Urinary bladder (tissue), 4 donors: ENCODE measurements at places on chromosomes 16 and 17.

GRCh38 chr17:38554430-38555350, 51.1 kb downstream of the SRCIN1 start:
- DNase-seq = no peak

DNA sequence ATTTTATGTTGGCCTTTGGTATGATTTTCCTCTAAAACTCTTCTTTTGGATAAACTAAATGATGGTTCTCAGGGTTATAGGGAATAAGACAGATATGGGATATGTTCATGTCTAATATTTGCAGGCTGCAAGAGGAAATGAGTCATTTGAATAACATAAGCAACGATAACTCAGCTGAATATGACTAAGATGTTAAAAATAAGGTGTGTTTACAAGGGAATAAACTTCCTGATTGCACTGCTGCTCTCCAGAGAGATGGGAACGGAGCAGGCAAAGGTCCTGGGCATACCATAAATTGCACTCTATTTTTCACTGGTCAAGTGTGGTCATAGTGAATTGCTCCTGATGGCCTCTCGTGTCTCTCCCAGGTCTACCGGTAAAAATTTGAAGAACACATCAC, 666.2 kb downstream of the TOX3 start:
- DNase-seq = no peak

DNA sequence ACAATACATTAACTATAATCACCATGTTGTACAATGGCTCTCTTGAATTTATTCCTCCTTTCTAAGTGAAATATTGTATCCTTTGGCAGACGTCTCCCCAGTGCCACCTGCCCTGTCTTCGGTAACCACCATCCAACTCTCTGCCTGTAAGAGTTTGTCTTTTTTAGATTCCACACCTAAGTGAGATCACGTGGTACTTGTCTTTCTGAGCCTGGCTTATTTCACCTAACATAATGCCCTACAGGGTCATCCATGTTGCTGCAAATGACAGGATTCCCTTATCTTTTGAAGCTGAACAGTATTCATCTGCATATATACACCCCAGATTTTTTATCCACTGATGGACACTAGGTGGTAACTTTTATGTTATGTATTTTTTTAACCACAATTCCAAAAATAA, 24.2 kb downstream of the ORC6 start:
- DNase-seq = no peak

- DNase-seq = no peak
Measured at GRCh38 chr17:70653850-70654249, 484.5 kb downstream of the KCNJ2 start.

GRCh38 chr17:48238933-48239602, 131.5 kb downstream of the SNX11 start:
- no peak for DNase-seq

DNA sequence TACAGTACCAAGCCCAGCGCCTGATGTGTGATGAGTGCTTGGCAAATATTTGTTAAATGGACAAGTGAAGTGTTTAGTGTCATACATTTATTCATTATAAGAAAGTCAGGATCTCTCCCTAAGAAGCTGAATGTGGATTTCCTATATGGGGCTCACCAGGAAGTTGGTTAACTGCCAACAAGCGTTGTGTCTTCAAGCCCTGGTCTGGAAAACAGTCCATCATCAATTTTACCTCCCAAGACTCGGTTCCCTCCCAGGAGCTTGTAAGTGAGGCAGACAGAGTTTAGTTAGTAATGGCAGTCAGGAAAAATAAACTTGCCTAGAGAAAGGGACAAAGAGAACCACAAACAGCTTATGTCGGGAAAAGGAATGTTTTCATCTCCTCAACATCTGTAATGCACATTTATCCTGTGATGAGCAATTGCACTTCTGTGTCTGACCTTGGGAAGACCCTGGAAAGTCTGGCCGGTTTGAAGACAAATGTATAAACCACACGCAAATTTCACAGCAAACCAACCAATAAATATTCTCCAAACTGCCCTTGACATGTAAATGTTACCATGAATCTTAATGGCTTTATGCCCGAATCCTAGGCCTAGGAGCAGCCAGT, 28.3 kb downstream of the C16orf95 start:
- DNase-seq = no peak

GRCh38 chr16:66746682-66747081, 4.7 kb downstream of the DYNC1LI2 start:
- no peak for DNase-seq

DNA sequence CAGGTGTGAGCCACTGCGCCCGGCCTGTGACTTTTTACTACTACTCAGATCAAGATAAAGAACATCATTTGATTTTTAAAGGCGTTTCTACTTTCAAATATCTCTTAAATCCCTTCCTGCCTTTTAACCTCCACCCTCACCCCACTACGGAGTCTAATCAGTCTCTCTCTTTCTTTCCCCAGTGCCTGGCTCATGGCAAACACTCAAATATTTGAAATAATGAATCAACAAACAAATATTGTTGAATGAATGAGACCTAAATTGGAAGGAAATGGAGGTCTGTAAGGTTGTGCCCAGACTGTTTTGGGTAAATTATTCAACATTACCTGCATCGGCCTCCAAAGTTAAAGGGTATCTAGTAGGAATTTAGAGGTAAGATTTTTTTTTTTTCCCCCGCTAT, 14.7 kb downstream of the COPZ2 start:
- DNase-seq = no peak

- no peak for DNase-seq
Measured at GRCh38 chr16:50393416-50393815, 24.6 kb upstream of the BRD7 start.

GRCh38 chr16:89320782-89321501, 103.4 kb downstream of the ZNF778 start:
- no peak for DNase-seq

DNA sequence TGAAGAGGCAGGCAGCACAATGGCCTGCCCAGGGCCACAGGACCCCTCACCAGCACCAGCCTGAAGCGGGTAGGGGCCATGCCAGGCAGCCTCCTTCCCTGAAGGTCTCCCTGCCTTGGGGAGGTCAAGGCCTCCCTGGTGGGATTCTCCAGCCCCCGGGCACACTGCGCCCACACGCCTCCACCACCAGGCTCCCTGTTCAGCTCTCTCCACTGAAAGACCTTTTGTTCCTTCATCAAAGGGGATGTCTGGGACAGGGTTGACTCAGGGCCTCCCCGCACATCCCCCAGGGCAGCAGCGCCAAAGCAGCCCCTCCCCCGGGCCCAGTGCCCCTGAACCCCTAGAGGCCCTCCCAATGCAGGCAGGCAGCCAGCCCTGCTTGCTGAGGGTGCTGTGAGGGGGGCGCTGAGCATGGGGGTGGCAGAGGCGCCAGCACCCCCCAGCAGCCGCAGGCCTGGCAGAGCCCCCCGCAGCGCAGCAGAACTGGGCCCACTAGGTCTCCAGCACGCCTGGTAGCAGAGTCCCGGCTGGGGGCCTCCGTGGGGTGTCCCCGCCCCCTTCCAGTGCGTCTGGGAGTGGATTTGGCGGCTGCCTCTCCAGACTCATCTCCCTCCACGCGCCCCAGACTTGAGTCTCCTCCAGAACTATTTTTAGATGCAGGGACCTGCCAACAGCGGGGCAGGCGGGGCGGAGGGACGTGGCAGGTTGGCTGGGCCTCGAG, 13.1 kb downstream of the BCAR1 start:
- peak; percentile 70 for DNase-seq

GRCh38 chr17:44960691-44961090, 7.4 kb downstream of the C1QL1 start:
- DNase-seq = no peak

DNA sequence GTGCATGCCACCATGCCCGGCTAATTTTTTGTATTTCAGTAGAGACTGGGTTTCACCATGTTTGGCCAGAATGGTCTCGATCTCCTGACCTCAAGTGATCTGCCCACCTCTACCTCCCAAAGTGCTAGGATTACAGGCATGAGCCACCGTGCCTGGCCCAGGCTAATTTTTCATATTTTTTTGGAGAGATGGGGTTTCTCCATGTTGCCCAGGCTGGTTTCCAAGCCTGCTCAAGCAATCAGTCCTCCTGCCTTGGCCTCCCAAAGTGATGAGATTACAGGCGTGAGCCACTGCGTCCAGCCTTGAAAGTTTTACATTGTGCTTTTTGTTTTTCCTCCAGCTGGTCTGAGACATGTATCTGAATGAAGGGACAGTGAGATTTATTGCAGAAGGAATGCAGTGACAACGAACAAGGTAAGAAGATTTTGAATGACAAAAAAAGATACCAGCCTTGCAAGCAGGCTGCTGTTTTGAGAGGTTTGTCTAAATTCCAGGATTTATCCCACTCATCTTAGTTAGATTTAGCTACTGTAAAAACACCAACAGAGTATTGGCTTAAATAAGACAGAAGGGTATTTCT, 3.4 kb upstream of the ENGASE start:
- DNase-seq = no peak

GRCh38 chr17:80455336-80455710, 21.1 kb downstream of the NPTX1 start:
- no peak for DNase-seq

- DNase-seq = no peak
Measured at GRCh38 chr17:7019839-7020519, 2.9 kb upstream of the BCL6B start.

DNA sequence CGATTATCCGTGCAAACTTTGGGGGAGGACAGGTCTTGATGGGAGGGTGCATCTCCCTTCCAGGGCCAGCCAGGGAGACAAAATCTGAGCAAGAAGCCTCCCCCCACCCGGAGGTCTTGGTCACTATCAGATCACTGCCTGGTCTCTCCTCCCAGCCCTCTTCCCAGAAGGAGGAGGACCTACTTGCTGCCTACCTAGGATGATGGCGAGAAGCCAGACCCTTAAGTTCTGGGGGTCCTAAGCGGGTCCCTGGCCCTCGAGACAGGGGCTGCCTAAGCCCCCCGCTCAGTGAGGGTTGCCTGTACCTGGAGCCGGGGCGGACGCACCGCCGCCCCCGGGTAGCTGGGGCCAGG, 4.6 kb downstream of the TSPOAP1 start:
- DNase-seq = no peak

DNA sequence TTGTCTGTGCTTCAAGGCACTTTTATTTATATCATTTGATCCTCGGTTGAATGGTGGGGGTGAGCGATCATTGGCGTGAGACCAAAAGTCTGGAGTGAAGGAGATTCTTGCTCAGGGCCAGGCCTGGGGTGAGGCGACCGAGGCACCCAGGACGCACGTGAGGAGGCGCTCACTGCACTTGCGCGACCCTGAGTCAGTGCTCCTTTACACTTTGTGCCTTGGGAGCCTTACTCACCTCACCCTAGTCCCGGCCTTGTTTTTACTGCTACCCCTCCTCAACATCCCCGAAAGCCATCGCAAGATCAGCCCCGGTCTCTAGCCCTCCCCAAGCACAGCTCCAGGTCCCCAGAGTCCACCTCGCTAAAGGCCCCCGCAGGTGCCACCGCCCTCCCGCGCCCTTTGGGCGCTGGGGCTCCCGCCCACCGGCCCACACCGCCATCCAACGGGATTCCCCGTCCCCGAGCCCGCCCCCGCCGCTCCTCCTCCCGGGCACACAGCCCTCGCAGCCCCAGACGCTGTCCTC, 496 bp downstream of the EZH1 start:
- no peak for DNase-seq

GRCh38 chr16:10838621-10839278, 20.2 kb upstream of the TVP23A start:
- no peak for DNase-seq

DNA sequence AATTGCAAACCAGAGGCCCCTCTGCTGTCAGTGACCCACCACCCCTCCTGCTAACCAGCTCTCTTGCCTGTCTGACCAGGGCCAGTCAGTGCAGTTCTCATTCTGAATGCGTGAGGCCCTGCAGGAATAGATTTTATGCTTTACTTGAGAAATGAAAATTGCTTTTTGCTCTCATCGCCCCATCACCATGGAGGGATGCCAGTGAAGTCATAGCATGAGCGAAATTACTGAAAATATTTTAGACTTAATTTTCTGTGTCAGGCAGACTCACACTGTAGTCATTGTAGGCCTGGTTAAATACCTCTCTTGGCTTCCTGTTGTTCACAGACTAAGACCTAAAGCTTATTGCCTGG, 490.5 kb upstream of the CDH5 start:
- DNase-seq = peak; percentile 18

DNA sequence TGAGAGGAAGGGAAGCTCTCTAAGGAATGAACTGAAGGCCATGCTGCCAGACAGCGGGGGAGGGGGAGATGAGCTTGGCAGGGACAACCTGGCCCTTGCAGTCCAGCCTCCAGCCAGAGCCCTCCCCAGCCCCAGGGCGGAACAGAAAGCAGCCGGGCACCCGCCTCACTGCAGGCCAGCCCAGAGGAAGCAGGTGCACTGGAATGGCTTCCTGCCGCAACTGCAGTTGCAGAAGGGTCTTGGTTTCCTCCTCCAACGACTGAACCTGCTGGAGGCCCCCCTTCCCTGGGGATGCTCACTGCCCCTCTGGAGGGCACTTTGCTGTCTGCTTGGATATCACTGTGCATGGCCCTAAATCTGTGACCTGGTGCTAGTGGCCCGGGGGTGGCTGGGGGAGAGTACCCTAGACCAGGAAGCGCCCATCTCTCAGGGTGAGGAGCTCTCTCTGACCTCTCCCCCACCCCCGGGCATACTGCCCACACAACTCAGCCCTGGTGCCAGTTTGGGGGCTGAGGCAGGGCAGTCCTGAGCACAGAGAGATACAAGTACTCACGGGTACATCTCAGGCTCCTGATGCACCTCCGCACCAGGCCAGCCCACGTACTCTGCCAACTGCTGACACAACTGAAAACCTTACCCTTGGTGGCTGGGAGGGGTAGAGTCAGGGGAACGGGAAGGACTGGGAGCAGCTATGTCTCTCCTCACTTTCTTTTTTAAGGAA, 41.1 kb downstream of the MYO18A start:
- DNase-seq = no peak

DNA sequence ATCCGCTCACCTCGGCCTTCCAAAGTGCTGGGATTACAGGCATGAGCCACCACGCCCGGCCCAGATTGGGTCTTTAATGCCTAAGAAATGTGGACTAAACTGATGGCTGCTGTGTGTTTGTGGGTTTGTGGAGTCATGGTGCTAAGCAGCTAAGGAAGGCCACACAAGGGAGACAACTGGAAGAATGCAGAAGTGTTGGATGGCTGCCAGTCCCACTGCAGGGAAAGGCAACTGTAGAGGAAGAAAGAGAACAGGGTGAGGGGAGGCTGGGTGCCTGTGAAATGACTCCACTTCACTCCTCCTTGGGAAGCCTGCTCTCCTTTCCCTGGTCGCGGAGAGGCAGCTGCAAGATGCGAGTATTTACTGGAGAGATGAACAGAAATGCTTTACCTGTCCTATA, 23.5 kb upstream of the SIAH1 start:
- no peak for DNase-seq

GRCh38 chr16:81553080-81553813, 108.6 kb downstream of the CMIP start:
- DNase-seq = no peak

DNA sequence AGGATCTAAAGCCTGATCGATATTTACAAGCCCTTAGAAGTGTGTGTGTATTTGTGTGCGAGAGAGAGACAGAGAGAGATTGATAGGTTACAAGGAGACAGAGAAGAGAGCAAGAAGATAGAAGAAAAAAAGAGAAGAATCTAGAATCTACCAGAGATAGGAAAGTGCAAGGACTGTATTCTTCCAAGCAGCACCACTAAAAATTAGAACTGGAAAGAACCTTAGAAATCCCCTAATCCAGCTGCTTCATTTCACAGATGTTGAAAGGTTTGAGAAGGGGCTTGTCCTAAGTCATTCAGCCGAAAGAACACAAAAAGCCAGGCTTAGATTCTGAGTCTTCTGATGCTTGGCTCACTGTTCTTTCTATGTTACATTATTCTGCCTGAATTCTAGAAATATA, 92.2 kb downstream of the HS3ST3A1 start:
- no peak for DNase-seq
